ENCODE measurements at places on chromosomes 12 and 14.

DNA sequence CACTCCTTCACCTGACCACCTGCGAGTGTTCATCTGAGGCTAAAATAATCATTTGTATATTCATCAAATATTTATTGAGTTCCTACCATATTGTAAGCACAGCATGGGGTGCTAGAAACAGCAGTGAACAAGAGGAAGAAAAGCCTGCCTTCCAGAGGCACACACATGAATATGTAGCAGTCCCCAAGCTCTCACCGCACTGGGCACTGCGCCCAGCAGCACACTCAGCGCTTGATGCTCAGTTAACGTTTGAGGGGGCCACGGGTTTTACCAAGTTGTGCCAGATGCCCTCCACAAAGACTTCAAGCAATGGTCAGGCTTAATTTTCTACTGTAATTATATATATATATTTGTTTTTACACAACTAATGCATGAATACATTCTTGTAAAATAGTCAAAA lies 52.0 kb downstream of the HELB start:
- no peak for DNase-seq

DNA sequence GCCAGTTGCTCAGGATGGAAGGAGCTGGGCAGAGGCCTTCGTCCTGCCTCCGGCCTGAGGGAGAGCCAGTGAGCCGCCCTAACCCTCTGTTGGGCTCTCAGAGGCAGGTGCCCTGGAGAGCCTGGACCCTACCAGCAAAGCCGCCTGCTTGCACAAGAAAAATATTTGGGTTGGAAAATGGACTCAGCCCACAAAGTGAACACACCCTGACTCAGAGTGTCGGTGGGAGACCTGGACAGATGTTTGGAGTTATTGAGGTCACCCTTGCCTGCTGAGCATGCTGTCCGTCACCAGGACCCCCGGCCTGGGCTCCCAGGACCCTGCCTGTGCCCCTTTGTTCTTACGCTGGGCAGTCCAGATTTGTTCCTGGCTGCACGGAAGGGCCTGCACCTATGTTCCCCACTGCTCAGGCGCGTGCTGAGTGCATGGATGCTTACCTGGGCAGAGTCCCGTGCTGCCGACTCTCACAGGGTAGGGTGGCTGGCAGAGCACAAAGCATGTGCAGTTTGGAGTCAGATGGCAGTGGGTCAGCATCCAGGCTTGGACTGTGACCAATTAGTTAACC lies 22.4 kb downstream of the FAM181A start:
- DNase-seq, result no peak

- DNase-seq, result no peak
These were observed 166.5 kb downstream of the SNAPC1 start for GRCh38 chr14:61928701-61929100.

DNA sequence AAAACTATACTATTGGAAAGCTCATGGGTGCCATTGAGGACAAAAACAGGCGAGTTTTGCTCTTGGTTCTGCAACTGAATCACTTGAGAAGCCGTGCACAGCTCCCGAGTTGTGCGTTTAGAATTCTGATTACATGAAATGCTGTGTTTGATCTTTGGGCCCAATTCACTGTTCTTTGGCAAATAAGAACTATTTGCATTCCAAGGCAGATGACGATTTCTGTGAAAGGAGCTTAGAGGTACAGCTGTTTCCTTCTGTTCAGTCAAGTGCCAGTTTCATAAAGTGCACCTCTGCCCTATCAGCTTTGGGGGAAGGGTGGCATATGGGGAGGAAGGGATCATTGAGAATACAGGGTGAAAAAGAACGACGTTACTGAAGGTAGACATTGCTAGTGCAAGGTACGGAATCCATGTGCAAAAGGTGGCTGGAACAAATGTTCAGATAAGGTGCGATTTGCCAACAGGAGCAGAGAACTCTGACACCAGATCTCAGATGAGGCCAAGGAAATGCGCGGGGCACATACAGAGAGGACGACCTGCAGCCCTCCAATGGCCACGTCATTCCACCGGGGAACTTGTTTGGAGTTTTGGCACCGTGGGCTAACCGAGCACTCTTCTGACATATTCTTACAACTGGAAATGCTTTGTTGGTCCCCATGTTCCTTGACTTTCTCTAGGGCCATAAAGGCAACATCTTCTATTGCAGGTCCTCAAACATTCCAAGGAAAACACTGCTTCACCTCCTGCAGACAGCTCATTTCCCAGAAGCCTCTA lies 30.1 kb downstream of the TCHP start:
- DNase-seq, result no peak

DNA sequence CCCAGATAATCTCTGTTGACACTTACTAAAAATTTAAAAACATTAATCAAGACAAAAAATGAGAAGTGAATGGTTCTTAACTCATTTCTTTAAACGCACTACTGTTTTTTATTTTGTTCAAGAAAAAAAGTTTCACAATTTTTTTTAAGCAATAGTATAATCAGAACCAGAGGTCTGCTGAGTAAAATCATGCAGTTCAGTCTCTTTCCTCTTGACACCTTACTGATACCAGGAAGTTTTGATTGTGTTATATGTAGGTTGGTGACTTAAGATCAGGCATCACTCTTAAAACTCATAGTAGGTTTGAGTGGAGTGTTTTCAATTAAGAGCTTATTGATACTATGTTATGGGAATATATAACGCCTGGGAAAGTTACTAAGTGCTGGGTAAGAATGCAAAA lies 121.4 kb downstream of the TRMT5 start:
- no peak for DNase-seq

GRCh38 chr12:52125476-52125900 lies 46.0 kb downstream of the SMIM41 start:
- no peak for DNase-seq

- DNase-seq, result no peak
These were observed 445.9 kb upstream of the RGS6 start for GRCh38 chr14:71486279-71486678.

- no peak for DNase-seq
These were observed 355.6 kb downstream of the LRIG3 start for GRCh38 chr12:58564721-58565120.

- no peak for DNase-seq
These were observed 18.2 kb upstream of the RD3L start for GRCh38 chr14:103960457-103961055.

DNA sequence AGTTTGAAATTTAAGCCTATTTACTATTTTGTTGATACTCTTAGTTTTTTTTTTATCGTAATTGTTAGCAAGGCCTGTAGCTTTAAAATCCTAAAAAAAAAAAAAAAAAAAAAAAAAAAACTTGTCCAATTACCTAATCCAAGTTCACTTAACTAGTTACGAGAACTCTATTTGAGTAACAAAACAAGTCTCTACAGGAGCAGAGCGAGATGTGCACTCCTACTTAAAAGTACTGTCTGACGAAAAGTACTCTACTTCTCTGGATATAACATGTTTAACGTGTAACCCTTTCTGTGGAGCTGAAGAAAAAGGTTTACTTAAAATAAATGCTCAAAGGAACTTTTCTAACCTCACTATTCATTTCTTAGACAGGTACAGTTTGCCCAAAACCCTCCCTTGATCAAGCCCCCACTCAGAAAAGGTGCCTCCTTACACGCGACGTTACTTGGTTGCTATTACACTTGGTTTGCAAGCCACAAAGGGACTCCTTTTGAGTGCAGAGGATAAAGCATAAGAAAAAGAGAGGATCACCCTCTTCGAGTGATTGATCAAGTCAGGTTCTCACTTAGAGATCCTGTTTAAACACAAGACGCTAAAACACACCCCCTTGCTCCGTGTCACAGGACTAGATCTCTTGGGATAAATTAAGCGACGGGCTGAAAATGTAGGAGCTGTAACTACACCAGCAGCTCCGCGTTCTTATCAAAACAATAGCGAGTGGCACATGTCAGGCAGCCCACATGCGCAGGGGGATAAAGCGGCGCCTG lies 2.2 kb downstream of the BAZ1A start:
- no peak for DNase-seq

DNA sequence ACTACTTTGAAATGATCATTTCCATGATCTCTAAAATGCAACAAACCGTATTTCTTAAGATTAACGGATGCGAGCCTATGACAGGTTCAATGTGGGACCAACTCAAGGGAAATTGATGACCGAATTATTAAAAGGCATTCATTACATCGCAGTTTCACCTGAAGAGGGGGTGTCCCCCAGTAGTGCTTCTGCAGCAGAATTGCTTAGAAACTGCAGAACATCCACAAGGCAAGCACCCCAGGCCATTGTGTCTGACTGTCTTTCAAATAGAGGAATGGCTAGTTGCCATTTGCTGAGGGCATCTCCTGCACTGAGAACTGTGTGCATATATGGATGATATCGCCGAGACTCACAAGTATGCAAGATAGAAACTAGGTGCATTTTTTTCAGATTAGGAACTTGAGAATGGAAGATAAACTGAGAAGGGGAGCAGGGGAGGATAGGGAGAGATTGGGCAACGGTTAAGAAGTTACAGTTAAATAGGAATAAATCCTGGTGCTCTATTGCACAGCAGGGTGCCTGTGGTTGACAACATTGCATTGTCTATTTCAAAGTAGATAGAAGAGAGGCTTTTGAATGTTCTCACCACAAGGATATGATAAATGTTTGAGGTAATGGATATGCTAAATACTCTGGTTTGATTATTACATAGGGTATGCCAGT lies 234.3 kb upstream of the PLEKHG7 start:
- DNase-seq, result no peak

- no peak for DNase-seq
These were observed 126.3 kb downstream of the CEP83 start for GRCh38 chr12:94333396-94333795.

GRCh38 chr14:101960225-101960624 lies 4.1 kb upstream of the DYNC1H1 start:
- DNase-seq, result peak; percentile 55

GRCh38 chr14:96752125-96752524 lies 45.1 kb upstream of the VRK1 start:
- no peak for DNase-seq

DNA sequence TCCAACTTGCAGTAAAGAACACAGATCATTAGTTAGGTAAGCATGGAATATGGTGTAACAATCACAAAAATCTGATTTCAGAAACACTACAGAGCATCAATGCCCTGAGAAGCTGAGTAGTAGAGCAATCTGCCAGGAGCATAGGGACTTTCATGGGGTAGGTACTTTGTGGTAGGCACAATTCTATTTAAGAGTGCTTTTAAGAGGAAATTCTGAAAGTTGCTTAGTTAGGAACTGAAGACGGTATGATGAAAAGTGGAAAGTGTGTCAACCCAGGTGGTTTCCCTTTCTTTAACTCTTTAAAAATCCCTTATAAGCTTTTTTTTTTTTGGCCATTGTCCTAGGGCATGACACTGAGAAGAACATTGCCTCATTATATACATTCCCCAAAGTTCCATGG lies 535.7 kb upstream of the FBXO33 start:
- DNase-seq, result no peak

DNA sequence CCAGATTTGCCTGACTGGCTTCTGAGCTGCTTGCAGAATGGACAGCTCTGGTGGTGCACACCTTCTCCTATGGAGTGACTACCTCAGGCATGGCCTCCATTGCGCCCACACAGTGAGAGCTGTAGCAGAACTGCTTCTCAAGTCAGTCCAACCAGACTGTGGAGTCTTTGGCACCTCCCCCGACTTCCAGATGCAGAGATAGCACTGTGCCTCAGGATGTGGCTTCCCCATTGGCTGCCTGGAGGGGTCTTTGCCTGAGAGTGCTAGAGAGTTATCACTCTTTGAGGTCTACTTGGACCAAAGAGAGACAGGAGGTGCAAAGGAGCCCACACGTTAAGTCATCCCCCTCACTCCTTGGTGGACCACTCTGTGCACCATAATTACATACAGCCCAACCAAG lies 44.8 kb upstream of the FRS2 start:
- DNase-seq, result no peak

DNA sequence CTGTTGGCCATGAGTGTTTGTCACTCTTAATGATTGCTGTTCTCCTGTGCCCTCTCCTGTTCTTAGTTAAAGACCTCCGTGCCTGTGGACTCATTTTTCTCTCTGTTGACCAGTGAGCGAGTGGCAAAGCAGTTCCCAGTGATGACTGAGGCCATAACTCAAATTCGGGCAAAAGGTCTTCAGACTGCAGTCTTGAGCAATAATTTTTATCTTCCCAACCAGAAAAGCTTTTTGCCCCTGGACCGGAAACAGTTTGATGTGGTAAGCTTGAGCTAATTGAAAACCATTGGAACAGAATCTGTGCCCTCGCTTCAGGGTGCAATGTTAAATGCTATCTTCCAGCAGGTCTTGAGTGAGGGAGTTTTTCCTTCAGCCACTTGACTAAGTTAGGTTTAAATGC lies 19.8 kb downstream of the ACAD10 start:
- DNase-seq, result no peak

DNA sequence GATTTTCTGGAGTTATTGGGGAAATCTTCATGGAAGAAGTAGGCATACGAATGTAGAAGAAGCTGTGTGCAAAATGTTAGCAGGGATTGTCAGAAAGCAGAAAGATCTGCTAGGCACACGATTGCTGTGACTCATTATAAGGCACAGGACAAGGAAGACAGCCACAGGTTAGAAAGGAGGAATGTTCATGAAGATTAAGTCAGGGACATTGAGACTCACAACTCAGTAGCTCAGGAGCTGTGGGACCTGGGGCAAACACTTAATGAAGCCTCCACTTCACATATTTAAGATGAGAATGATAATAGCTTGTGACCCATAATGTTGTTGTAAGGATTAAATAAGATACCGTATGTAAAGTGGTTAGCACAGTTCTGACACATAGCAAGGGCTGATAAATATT lies 26.6 kb upstream of the RTRAF start:
- no peak for DNase-seq

DNA sequence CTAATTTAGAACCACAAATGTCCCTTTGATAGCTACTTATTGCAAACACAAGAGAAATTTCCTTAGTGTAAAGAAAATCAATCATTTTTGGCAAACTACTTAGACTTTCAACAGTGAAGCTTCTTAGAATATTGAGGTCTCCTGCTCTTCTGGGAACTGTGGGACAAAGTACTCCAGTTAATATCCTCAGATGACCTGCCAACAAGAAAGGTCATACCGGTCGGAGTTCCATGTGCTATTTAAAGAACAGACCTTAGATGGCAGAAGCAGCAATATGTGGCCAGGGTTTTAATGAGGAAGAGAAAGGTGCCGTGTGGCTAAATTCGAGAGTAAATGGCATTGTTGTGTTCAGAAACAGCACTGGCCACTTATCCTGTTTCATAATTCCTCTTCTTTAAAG lies 114.7 kb upstream of the AMIGO2 start:
- no peak for DNase-seq

GRCh38 chr14:55277972-55278740 lies 6.9 kb downstream of the FBXO34 start:
- peak; percentile 64 for DNase-seq

DNA sequence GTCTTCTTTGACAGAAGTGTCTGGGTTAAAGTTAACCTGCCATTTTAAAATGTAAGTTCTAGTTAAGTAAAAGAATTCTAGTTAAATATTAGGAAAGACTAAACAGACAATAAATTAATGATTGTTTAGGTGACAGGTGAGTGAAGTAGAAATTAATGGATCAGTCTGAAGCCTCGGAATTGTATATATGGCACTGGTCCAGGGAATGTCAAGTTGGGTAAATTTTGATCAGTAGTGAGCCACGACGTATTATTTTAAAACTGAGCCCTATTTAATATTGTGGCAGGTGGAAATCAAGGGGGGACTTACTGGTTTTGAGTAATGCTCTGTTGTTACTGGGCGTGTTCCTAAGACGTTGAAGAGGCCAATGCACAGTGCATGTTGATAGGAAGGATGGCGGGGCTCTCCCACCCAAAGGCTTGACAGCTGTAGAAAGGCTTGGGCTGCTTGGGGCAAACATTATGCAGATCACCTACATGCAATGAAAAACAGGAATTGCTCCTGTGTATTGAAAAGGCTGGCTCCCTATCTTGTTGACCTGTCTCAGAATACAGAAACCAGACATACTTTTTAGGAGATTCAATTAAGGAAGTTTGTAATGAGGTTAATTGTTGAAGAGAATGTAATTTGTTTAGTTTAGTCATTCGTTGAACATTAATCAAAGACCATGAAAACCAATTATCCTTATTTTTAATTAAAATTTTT lies 5.9 kb upstream of the PPFIBP1 start:
- DNase-seq, result no peak
